ENCODE measurements at places on chromosomes 13 and 19.
A peak's percentile ranks its signal among the peaks of the same experiment; 100 is the strongest.

- DNase-seq: no peak
Observed at GRCh38 chr19:1262623-1263123, 6.5 kb upstream of the CIRBP start.

GRCh38 chr19:52248241-52248640 is 21.1 kb upstream of the ZNF766 start:
- DNase-seq: no peak

DNA sequence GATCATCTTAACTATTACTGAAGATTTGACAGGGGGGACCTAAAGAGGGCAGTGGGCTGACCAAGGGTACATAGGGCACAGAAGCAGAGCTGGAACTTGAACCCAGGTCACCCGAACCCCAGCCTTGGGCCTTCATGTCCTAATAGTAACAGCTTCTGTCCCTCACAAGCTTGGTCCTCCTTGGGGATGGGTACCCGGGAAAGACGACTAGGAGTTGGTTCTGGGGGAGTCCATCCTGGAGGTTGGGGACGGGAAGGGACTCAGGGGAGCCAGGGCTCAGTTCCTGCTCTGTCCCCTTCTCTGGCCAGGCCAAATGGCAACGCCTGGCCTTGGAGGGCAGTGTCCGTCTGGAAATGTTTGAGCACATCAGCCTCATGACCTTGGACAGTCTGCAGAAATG is 39.6 kb upstream of the CYP4F8 start:
- peak; percentile 43 for DNase-seq

GRCh38 chr13:87696458-87696857 is 25.3 kb downstream of the SLITRK5 start:
- no peak for DNase-seq

GRCh38 chr19:52685811-52686210 is 47.7 kb upstream of the ZNF83 start:
- DNase-seq: no peak

DNA sequence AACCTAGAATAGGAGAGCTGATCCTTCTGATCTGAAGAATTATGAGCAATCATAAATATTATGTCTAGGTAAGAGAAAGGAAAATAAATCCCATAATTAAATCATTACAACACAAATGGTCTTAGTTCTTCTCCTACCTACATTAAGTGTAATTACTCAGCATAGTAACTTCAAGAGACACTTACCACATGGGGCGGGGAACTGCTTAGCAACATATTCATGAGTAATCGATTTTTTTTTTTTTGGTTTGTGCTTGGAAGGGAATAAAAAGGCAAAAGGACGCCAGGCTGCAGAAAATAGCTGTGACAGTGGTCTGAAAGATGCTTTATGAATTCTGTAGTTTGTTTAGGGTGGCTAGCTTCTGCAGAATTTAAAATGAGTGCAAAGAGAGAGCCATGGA is 103.3 kb upstream of the HTR2A start:
- DNase-seq: no peak

DNA sequence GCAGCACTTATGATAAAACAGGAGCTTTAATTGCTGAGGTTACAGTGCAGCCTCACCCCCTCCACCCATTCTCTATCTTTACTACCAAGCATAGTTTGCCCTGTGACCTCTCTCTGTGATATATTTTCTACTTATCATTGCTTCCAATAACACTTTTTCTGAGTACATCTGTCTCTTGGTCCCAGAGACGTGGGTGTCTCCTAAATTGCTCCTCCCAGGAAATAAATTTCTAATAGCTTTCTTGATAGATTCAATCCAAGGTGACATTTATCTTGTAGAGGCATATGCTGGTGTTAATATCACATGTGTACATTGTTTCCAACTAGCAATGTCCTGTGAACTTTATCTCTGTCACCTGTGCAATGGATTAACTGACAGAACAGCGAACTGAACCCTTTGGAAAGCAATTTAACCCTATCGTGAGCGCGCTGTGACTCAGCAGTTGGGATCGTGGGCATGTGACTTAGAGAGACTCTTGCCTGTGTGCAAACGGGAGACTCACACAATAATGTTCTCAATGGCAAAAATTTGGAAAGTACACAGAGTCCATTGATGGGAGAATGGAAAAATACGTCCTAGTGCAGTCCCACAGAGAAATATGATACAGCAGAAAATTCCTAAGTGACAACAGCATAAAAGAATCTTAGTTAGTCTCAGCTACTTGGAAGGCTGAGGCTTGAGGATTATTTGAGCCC is 7.0 kb upstream of the MAP2K2 start:
- no peak for DNase-seq

GRCh38 chr13:27975564-27976361 is 6.6 kb upstream of the CDX2 start:
- peak; percentile 83 for DNase-seq

DNA sequence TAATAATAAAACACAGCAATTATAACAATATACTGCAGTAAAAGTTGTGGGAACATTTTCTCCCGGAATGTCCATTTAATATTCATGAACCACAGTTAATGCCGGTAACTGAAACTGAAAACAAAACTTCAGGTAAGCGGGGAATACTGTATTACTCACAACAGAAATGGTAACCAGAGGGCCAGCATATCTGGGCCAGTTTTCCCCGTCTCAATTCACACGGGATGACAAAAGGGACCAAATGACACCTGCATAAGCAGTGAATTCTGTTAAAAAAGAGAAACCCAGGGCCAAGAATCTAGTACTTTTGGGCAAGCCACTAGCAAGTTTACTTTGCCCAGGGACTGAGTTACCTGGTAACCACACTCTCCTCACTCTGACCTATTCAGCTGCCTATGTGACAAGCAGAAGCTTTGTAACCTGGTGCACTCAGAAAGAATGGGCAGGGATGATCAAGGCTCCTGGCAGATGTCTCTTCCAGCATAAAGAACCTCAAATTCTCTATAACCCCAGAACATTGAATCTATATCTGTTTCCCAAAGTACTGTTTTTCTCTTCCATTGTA is 1171.2 kb downstream of the DIAPH3 start:
- no peak for DNase-seq

GRCh38 chr13:27362064-27362751 is 62.2 kb upstream of the GTF3A start:
- no peak for DNase-seq

- DNase-seq: no peak
Observed at GRCh38 chr19:57096685-57097361, 23.0 kb upstream of the USP29 start.

DNA sequence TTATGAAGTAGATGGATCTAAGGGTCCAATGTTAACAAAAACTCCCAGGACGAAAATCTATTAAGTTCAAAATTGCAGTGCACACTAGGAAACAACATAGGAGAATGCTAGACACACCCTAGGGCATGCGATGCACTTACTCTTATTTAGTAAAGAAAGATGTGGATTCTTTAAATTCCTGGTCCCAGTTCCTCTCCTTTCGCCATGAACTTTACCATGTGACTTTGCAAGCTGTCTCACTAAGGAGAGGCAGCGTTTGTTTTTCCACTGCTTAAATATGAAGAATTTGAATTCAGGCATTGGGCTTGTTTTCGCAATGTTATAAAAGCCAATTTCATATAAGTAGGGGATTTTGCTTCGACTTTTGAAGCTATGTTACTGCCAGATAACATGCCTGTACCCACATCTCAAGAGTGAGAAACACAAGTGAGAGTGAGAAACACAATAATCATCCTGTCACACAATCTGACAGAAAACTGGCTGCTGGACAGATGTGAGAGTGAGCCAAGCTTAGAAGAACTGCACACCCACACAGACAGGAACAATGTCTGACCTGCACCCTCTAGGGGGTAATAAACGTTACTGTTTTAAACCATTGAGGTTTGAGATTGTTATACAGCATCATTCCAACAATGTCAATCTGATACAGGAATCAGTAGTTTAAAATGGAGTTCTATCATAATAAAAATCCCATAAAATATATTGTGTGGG is 1308.4 kb downstream of the SLITRK5 start:
- DNase-seq: no peak

DNA sequence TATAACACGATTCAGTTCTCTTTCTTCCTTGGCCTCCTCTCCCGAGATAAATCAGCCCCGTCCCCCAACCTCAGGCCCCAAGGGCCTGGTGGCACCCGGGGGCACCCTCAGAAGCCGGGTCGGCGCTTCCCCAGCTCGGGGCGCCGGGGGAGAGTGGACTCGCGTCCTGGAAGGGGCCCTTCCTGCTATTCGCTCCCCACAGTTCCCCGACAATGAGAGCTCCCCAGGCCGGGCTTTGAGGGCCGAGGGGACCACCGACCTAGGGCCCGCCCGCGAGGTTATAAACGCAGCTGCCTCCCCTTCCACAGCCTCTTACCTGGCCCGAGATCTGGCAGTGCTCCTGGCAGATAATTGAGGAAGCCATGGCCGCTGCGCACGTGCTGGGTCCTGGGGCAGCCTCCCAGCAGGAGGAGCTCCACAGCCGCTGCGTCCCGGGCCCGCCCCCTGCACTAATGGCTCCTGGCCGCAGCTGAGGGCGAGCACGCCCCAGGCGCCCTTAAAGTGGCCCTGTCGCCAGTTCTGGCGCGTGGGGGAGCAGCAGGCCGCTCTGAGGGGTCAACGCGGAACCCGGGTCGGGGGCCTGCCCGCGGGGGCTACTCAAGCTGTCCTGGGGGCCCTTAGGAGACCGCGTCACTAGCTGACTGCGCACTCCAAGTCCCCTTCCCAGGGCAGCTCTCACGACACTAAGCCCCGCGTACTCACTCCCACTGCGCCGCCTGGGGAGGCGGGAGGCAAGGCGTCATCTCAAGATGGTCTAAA is at the start of gene SOHLH2:
Gene SOHLH2 (minus strand): TSS at position 394 of the 759 bp plus-strand sequence. CDS start 30 bp downstream, at position 364.
- DNase-seq: no peak

DNA sequence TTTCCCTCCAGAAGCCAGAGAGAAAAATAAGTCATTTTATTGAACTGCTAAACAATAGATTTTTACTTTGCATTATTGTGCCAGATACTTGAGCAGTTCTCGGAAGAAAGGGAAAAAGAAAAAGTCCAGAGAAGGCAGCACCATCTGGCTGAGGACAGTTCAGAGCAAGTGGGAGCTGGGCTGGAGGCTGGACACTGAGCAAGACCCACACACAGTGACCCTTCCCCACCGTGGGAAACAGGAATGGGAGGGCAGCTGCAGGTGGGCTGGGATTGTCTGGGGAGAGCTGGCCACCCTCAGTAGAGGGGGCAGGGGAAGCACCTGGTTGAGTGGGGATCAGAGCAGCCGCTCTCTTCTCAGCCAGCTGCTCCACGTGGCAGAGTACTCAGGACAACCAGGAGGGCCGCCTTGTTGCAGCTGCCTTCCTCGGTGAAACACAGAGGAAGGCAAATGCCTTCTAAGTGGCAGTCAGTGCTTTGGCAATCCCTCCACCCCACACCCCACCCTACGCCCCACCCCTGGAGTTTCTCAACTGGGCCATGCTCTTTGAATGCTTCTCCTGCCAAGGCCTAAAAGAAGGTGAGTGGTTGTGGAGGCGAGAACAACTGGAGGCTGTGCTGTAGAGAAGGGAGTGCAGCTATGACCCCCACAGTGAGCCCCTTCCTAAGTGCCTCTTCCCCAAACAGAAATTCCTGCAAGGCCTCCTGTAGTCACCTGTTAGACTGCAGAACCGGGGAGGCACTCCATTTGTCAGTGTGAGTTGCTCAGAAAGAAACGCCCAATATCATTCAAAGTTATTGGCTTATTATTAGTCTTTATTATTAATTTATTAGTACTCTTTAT is 179.3 kb downstream of the ZIC5 start:
- no peak for DNase-seq

DNA sequence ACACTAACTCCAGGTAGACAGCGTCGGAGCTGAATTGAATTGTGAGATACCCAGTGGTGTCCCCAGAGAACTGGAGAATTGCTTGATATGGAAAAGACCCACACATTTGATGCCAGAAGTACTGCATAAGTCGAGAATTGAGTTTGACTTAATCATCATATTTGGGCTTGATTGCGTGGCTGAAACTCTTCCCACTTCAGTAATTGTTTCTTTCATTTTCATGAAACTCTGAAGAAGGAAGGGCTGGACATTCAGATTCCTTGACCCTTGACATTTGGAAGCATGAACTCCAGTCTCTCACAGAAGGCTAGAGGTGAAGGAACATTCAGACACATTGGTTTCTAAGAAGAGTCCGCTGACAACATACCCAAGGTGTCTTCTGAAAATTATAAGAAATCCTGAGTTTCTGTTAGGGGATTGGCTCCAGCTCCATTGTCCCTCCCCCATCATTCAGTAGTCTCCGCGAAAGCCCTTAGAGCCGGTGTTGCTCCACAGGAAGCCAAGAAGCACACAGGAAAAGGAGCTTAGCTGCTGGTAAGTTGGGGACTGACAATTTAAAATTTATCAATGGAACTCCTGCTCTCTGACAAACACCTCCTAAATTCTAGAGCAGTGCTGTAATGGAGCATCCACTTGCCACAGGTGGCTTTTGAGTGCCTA is at the start of gene FPR2:
Gene FPR2 (plus strand): TSS at position 484 of the 660 bp plus-strand sequence. CDS start 7,479 bp downstream, outside the sequence.
- no peak for DNase-seq

GRCh38 chr19:1223018-1223855 is 14.6 kb downstream of the CBARP start:
- DNase-seq: no peak

- DNase-seq: no peak
Observed at GRCh38 chr19:15412832-15413231, 6.0 kb downstream of the AKAP8L start.

- DNase-seq: no peak
Observed at GRCh38 chr13:110538632-110539031, 22.9 kb downstream of the RAB20 start.

GRCh38 chr13:44141725-44142539 is 231.7 kb upstream of the SERP2 start:
- peak; percentile 99 for DNase-seq

GRCh38 chr13:72201726-72202125 is 334.7 kb upstream of the DACH1 start:
- no peak for DNase-seq

GRCh38 chr13:113327766-113328471 is 30.9 kb downstream of the LAMP1 start:
- DNase-seq: no peak

DNA sequence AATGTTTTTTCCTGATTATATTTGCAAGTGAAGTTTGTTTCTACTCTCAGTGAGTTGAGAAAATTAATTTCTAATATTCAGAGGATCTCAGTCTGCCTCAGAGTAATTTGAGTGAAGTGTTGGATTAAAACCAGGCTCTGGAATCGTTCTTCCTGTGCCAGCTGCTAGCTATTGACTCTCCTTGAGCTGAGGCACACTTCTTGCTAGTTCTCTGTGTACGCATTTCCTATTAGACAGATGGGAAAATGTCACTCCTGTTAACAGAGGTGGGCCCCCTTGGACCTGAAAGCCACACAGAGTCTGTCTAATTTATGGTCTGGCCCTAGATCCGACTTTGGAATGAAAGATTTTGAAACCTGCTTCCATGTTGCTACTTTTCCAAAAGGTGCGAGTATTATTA is 107.6 kb upstream of the RNF113B start:
- no peak for DNase-seq

GRCh38 chr19:37914908-37915307 is 7.9 kb downstream of the SIPA1L3 start:
- no peak for DNase-seq

- DNase-seq: no peak
Observed at GRCh38 chr13:76948149-76948548, at the start of gene ACOD1. Gene ACOD1, plus strand, starts transcription at chr13:76948511. Its CDS starts 48 bp downstream, at chr13:76948559.

DNA sequence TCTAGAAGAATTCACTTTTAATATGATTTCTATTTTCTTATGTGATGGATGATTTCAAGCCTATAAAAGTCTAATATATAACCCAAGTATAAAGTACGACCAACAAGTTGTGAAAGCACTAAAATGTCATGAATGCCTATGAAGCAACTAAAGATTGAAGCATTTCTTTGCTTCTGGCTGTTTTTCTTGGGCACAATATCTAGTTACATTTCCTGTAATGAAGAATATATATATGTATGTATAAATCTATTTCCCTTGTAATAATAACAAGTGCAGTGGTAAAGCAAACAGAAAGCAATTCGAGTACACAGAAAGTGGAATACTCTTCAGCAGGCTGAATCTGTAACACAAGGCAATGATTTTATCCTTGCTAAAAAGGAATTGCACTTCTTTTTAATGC is 5.4 kb downstream of the PCDH20 start:
- DNase-seq: no peak

Data from chondrocyte (in vitro differentiated cells).